ENCODE measurements at places on chromosomes 4 and X.

DNA sequence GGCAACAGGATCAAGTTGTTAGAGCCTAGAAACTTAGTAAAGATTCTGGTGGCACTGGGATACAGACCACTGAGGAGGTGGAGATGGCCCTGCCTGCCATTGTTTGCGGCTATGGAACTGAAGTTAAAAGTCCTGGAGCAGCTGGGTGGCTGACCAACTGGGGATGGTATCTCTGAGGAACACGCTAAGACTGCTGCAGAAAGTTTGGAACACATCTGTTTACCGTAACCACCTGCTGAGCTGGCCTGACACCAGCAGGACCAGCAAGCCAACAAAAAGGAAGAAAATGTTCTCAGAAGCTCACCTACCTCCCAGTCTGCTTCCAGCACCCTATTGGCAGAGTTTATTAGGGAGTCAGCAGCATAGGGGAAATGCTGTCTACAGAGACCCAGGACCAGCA lies 17.4 kb upstream of the PACRGL start:
- H3K4me3 ChIP-seq: no peak overlapping the region
- H3K36me3 ChIP-seq: no peaks in the 10 kb centered on the region
- DNase-seq: no peak
- no peaks in the 10 kb centered on the region for H3K27me3 ChIP-seq
- H3K4me1 ChIP-seq: no peaks in the 10 kb centered on the region

- no peak overlapping the region for H3K4me3 ChIP-seq
- DNase-seq: no peak
- no peaks in the 10 kb centered on the region for H3K36me3 ChIP-seq
- H3K27ac ChIP-seq: no peak overlapping the region
Observed at GRCh38 chr4:165692082-165692481, 181.0 kb upstream of the TLL1 start.

DNA sequence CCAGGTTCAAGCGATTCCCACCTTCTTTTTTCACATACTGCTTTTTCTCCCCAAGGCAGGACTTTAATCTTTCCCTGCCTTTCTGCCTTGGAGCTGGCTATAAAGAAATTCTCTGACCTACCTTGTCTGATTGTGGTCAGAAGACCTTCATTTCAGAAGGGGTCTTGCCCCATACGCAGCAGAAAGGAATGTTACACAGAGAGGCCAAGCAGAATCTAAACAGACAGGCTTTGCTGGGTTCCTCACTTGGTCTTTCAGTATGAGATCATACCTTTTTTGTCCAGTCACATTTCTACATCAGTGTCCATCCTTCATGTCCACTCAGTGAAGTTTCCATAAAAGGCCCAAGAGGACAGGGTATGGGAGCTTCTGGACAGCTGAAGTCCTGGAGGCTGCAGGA lies 108.3 kb upstream of the RBPJ start:
- H3K4me1 ChIP-seq: no peaks in the 10 kb centered on the region
- no peak overlapping the region for H3K27ac ChIP-seq
- no peaks in the 10 kb centered on the region for H3K27me3 ChIP-seq
- no peak overlapping the region for H3K4me3 ChIP-seq
- DNase-seq: no peak
- H3K36me3 ChIP-seq: no peaks in the 10 kb centered on the region

DNA sequence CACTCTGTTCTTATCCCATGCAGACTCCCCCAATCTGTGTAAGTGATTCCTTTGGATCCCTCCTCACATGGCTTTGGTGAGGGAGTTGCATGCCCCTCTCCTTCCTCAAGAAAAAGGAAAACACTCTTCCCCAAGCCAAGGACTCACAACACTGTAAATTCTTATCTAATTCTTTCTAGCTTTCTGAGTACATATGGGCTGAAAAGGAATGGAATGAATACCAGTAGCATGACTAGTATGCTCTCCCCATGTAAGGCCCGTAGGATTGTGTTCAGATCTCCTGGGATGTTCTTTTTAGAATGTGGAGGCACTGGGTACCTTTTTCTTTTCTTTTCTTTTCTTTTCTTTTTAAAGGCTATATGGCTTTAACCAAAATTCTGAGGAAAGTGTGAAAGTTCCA lies 17.0 kb upstream of the MAGED1 start:
- no peak overlapping the region for H3K4me3 ChIP-seq
- H3K27ac ChIP-seq: no peak overlapping the region

DNA sequence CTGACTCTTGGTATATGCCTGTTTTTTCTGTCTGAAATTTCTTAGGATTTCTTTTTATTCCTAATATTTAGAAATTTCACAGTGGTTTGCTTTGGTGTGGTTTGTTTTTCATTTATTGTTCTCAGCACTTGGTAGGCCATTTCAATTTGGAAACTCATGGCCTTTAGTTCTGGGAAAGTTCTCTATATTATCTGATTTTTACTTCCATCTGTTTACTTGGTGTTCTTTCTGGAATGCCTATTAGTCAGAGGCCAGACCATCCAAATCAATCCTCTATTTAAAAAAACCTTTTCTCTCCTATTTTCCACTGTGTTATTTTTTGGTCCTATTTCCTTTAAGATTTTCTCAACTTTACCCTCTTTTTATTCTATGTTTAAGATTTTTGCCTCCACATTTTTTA lies 188.1 kb upstream of the SFRP2 start:
- no peaks in the 10 kb centered on the region for H3K27me3 ChIP-seq
- no peaks in the 10 kb centered on the region for H3K36me3 ChIP-seq
- H3K4me3 ChIP-seq: no peak overlapping the region
- no peak overlapping the region for H3K27ac ChIP-seq
- H3K4me1 ChIP-seq: no peaks in the 10 kb centered on the region
- DNase-seq: no peak

- H3K4me3 ChIP-seq: no peak overlapping the region
- H3K4me1 ChIP-seq: no peaks in the 10 kb centered on the region
- H3K36me3 ChIP-seq: no peaks in the 10 kb centered on the region
- no peak for DNase-seq
- no peaks in the 10 kb centered on the region for H3K27me3 ChIP-seq
Observed at GRCh38 chr4:157072002-157072401, 3.9 kb upstream of the GLRB start.

DNA sequence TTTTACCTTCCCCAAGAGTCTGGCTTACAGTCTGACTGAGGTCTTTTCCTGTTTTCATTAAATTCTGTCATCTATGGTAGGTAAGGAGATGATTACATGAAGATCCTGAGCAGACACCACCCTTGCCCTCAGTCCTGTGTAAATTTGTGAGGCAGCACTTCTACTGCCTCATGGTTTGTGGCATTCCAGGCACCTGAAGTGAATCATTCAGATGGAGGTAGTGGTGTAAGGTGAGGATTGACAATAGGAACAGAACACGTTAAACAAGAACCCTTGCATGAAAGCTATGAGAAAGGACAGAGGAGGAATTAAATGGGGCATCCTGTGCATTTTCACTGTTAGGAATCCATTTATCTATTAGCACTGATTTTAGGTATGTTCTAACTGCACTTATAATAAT lies 618.6 kb downstream of the TLL1 start:
- no peak overlapping the region for H3K27ac ChIP-seq
- no peaks in the 10 kb centered on the region for H3K36me3 ChIP-seq
- H3K4me1 ChIP-seq: no peaks in the 10 kb centered on the region
- H3K4me3 ChIP-seq: no peak overlapping the region
- DNase-seq: no peak

DNA sequence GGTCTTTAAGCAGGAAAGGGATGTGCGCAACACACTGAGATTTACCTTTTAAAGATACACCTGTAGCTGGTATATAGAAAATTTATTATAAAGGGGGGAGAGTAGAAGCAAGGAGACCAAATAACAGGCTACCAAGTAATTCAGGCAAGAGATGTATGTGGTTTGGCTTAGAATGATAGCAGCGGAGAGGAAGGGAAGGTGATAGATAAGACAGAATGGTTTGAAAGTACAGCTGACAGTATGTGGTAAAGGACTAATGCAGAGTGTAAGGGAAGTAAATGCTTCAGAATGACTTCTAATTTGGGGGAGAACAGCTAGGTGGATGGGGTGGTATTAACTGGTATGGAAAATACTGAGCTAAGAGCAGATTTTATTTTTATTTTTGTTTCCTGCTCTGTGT lies 308.9 kb downstream of the ANTXR2 start:
- no peaks in the 10 kb centered on the region for H3K36me3 ChIP-seq
- H3K4me3 ChIP-seq: no peak overlapping the region
- no peaks in the 10 kb centered on the region for H3K4me1 ChIP-seq
- DNase-seq: no peak

GRCh38 chr4:146520896-146521540 lies 722 bp downstream of the SLC10A7 start:
- H3K27me3 ChIP-seq: no peaks in the 10 kb centered on the region
- peak; percentile 8 for DNase-seq
- peaks cover 13% of the 10 kb centered on the region for H3K4me1 ChIP-seq
- H3K27ac ChIP-seq: peak overlapping the region; percentile 74
- H3K4me3 ChIP-seq: peak overlapping the region; percentile 91

DNA sequence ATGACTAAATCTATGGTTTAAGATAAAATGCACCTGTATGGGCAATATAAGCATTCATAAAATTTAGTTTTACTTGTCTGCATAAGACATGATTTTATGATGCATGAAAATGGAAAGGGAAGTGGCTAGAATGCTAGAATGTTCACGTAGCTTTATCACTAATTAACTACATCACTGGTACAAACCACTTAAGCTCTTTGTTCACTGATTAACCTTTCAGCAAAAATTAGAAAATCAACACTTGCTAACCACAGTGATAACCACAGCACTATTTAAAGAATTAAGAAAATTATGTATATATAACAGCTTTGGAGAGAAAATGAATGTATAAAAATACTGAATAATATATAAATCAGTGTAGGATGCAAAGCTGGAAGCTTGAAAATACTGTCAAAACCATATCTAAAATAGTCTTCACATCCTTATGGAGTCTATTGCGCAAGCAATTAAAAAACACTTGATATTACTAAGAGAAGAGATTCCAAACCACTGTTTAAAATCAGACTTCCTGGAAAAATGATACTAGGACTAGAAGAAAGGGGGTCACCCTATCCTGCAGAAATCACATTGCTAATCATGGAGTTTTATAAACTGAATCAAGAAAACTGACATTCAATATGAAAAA lies 51.9 kb downstream of the EFHC2 start:
- no peaks in the 10 kb centered on the region for H3K27me3 ChIP-seq
- H3K4me3 ChIP-seq: no peak overlapping the region
- no peak overlapping the region for H3K27ac ChIP-seq
- no peaks in the 10 kb centered on the region for H3K36me3 ChIP-seq
- H3K4me1 ChIP-seq: no peaks in the 10 kb centered on the region

DNA sequence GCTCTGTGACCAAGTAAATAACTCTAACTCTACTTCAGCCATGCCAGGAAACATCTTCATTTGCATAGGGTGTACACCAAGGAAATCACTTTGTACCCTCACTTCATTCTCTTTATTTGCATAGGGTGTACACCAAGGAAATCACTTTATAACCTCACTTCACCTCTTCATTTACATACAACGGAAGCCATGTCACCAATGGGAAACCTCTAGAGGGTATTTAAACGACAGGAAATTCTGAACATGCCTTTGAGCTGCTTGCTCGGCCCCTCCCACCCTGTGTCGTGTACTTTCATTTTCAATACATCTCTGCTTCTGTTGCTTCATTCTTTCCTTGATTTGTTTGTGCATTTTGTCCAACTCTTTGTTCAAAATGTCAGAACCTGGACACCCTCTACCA lies 848.1 kb upstream of the FRG1 start:
- no peak for DNase-seq
- no peaks in the 10 kb centered on the region for H3K36me3 ChIP-seq
- no peak overlapping the region for H3K4me3 ChIP-seq

DNA sequence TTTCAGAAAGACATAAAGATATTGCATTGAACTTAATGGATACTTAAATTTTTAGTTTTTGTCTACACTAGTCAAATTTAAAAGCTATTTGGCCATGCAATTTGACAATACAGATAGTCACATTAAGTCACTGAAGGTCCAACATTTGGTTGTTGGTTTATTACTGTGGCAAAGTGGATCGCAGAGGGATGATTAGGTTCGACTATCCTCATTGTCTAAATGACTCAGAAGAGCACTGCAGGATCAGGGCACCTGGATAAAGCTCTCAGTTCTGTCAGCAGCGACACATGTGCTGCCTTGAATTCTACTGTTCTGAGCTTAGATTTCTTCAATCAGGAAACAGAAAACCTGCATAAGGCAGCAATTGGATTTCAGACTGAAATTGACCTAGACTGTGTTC lies 130.7 kb downstream of the AMELX start:
- no peak overlapping the region for H3K27ac ChIP-seq
- DNase-seq: no peak
- no peaks in the 10 kb centered on the region for H3K27me3 ChIP-seq

DNA sequence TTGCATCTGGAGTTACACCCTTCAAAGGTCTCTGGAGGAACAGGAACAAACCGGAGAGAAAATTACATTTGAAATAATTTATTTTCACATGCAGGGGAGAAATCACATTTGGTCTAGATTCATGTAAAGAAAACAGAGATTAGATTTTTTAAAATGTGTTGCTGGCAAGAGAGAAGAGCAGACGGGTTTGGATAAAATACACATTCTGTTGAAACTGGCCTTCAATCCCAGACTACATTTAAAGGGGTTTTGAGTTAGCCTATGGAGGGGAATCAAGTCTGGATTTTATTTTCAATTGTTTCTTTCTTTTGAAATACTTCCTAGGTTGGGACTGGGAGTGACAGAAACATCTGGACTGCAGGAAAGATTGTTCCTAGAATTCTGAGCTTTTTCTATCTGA lies 180.8 kb downstream of the NHS start:
- no peaks in the 10 kb centered on the region for H3K4me1 ChIP-seq
- no peaks in the 10 kb centered on the region for H3K27me3 ChIP-seq
- no peak overlapping the region for H3K4me3 ChIP-seq
- DNase-seq: no peak

GRCh38 chrX:119155416-119156035 lies 27.9 kb upstream of the KIAA1210 start:
- H3K27me3 ChIP-seq: no peaks in the 10 kb centered on the region
- H3K27ac ChIP-seq: no peak overlapping the region
- no peaks in the 10 kb centered on the region for H3K36me3 ChIP-seq
- H3K4me1 ChIP-seq: no peaks in the 10 kb centered on the region
- H3K4me3 ChIP-seq: no peak overlapping the region

GRCh38 chr4:182803235-182803634 lies 114.0 kb downstream of the DCTD start:
- H3K4me3 ChIP-seq: no peak overlapping the region
- no peaks in the 10 kb centered on the region for H3K27me3 ChIP-seq
- no peak overlapping the region for H3K27ac ChIP-seq
- no peaks in the 10 kb centered on the region for H3K36me3 ChIP-seq
- peaks cover 3% of the 10 kb centered on the region for H3K4me1 ChIP-seq

DNA sequence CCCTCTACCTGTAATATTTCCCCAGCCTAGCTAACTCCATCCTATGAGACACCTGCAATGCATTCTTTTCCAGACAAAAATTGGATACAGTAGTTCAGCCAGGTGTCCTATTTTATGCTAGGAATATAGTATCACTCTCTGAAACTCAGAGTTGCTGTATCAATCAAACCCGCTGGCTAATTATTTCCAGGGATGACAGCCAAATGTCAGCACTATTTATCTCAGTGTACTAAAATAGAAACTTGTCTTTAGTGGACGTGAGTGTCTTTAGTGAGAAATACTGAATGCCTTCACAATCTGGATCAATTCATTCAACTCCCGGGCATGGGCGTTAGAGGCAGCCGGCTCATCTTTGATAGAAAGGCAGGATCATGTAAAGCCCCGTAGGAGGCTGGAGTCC lies 196.2 kb downstream of the RBM46 start:
- DNase-seq: no peak
- no peaks in the 10 kb centered on the region for H3K4me1 ChIP-seq
- H3K4me3 ChIP-seq: no peak overlapping the region
- H3K36me3 ChIP-seq: no peaks in the 10 kb centered on the region

GRCh38 chrX:106987488-106987887 lies 12.5 kb downstream of the MORC4 start:
- no peaks in the 10 kb centered on the region for H3K36me3 ChIP-seq
- H3K27me3 ChIP-seq: no peaks in the 10 kb centered on the region
- H3K4me1 ChIP-seq: no peaks in the 10 kb centered on the region
- no peak for DNase-seq
- no peak overlapping the region for H3K4me3 ChIP-seq
